Endodermal cell (in vitro differentiated cells): ENCODE measurements at places on chromosomes 4 and X. TPM values are rescaled to one million over a fixed set of nuclear protein-coding genes. Genes with fewer than 3 reads are reported as not detected.

Gene LDB2
- total RNA-seq, result 14.5 and 16.3 TPM in 2 replicates

Gene SCML2
- total RNA-seq, result 15.4 and 16.8 TPM in 2 replicates

Gene CCSER1
- 1.6 to 2.2 TPM (median 1.7 TPM) in 3 replicates for total RNA-seq

Gene GLRA3
- 0.21 TPM in 1 of 3 replicates, not detected in the others for total RNA-seq

Gene GAGE1
- not detected in 3 replicates for total RNA-seq

Gene PDCL2
- total RNA-seq, result not detected in 2 replicates

Gene SPACA5
- total RNA-seq, result not detected in 2 replicates

Gene KLKB1
- total RNA-seq, result 11.9 to 14.4 TPM (median 13.1 TPM) in 3 replicates

Gene PRDM5
- total RNA-seq, result 15.5 to 23.2 TPM (median 19.1 TPM) in 3 replicates

Gene DMRTC1
- total RNA-seq, result 0.31 to 0.36 TPM in 2 of 3 replicates, not detected in the other

Gene TEX13B
- total RNA-seq, result not detected in 3 replicates

Gene FHDC1
- 7.9 and 10.3 TPM in 2 replicates for total RNA-seq

Gene CXXC4
- total RNA-seq, result 6.9 to 13.2 TPM (median 12.4 TPM) in 3 replicates

Gene CXCL3
- total RNA-seq, result 2.9 to 9.8 TPM (median 3.5 TPM) in 3 replicates

- no peaks in the 10 kb centered on the region for H3K27me3 ChIP-seq
- H3K4me1 ChIP-seq, result no peaks in the 10 kb centered on the region
- H3K27ac ChIP-seq, result no peak overlapping the region
- DNase-seq, result no peak
- H3K4me3 ChIP-seq, result no peak overlapping the region
Observed at GRCh38 chrX:153957224-153957623, 12.8 kb upstream of the RENBP start.

- peaks cover 15% of the 10 kb centered on the region for H3K27me3 ChIP-seq
- H3K4me3 ChIP-seq, result no peak overlapping the region
- H3K4me1 ChIP-seq, result no peaks in the 10 kb centered on the region
Observed at GRCh38 chr4:138892483-138893407, 122.8 kb upstream of the NOCT start.

GRCh38 chrX:116824785-116825184 is 362.0 kb upstream of the CT83 start:
- H3K36me3 ChIP-seq, result no peaks in the 10 kb centered on the region
- no peaks in the 10 kb centered on the region for H3K4me1 ChIP-seq
- H3K27ac ChIP-seq, result no peak overlapping the region
- DNase-seq, result no peak
- H3K4me3 ChIP-seq, result no peak overlapping the region

DNA sequence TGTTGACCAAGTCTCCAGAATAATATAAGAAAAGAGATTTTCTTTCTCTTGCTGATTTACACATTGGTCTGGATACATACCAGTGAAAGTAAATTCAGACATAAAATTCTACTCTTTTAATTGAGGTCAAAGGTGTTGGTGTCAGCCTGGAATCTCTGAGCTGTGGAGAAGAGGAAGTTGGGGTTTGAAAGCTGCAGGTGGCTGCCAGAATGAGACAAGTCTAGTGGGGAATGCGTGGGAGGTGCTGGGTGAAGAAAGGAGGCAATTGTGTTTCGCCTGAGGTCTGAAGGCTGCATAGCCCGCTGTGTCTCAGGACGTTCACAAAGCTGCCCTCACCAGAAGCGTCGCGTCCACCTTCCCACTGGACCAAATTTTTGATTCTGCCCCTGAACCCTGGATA is 31.2 kb downstream of the PHEX start:
- peaks cover 5% of the 10 kb centered on the region for H3K27me3 ChIP-seq
- no peak overlapping the region for H3K27ac ChIP-seq
- DNase-seq, result no peak
- no peak overlapping the region for H3K4me3 ChIP-seq
- H3K36me3 ChIP-seq, result no peaks in the 10 kb centered on the region
- no peaks in the 10 kb centered on the region for H3K4me1 ChIP-seq

- DNase-seq, result no peak
- H3K36me3 ChIP-seq, result no peaks in the 10 kb centered on the region
- no peaks in the 10 kb centered on the region for H3K4me1 ChIP-seq
- H3K27ac ChIP-seq, result no peak overlapping the region
- no peaks in the 10 kb centered on the region for H3K27me3 ChIP-seq
- no peak overlapping the region for H3K4me3 ChIP-seq
Observed at GRCh38 chr4:126544276-126544675, 1088.5 kb upstream of the INTU start.

GRCh38 chr4:24002330-24002966 is 112.6 kb upstream of the PPARGC1A start:
- H3K36me3 ChIP-seq, result no peaks in the 10 kb centered on the region
- no peak overlapping the region for H3K27ac ChIP-seq
- peaks cover 19% of the 10 kb centered on the region for H3K4me1 ChIP-seq
- peaks cover 7% of the 10 kb centered on the region for H3K27me3 ChIP-seq
- DNase-seq, result no peak
- H3K4me3 ChIP-seq, result no peak overlapping the region

GRCh38 chr4:6020613-6021012 is 2.4 kb upstream of the C4orf50 start:
- no peak overlapping the region for H3K4me3 ChIP-seq
- H3K27me3 ChIP-seq, result no peaks in the 10 kb centered on the region
- no peak overlapping the region for H3K27ac ChIP-seq

DNA sequence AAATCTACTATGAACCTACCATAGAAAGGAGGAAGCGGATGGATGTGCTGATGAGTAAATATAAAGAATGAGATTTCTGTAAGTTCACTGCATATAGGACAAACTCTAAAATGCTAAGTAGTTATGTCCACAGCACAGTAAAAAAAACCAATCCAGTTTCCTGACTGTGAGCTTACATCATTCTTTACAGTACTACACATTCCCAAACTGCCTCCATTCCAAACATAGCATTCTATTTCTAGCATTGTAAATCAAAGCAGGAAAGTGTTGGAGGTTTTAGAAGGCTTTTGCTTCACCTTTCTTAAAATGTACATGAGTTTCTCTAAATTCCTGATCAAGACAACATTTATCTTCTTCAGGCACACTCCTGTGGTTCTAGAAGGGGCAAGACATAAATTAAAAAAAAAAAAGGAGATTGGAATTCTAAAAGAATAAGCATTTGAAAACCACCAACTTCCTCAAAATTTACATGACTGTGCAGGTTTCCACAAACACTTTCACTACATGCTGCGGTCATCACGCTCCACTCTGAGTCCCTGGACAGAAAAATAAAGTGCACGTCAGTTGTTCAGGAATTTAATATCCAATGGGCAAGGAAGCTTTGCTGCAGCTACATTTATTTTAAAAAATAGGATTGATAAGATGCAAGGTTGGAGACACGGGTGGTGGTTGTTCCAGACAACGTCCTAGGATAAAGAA is 297.6 kb upstream of the STS start:
- no peaks in the 10 kb centered on the region for H3K27me3 ChIP-seq
- H3K4me3 ChIP-seq, result no peak overlapping the region
- H3K36me3 ChIP-seq, result no peaks in the 10 kb centered on the region
- no peak overlapping the region for H3K27ac ChIP-seq
- no peak for DNase-seq

DNA sequence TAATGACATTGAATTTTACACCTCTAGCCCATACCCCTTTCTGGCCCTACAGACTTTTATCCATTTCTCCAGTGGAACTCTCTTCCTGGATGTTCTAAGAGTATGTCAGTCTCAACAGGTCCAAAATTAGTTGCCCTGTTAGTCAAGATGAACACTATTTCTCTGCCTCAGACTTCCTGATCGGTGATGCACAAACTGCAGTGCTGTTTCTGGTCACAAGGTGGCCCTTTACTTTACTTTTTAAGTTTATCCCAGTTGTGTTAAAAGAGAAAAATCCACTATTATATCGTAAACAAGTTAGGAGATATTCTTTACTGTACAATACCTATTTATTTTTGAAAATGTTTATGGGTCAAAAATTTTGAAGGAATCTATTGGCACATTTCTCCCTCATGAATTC is 13.1 kb downstream of the TCEAL7 start:
- H3K27me3 ChIP-seq, result no peaks in the 10 kb centered on the region
- peak; percentile 74 for DNase-seq
- no peak overlapping the region for H3K27ac ChIP-seq
- no peaks in the 10 kb centered on the region for H3K36me3 ChIP-seq
- no peak overlapping the region for H3K4me3 ChIP-seq
- no peaks in the 10 kb centered on the region for H3K4me1 ChIP-seq

DNA sequence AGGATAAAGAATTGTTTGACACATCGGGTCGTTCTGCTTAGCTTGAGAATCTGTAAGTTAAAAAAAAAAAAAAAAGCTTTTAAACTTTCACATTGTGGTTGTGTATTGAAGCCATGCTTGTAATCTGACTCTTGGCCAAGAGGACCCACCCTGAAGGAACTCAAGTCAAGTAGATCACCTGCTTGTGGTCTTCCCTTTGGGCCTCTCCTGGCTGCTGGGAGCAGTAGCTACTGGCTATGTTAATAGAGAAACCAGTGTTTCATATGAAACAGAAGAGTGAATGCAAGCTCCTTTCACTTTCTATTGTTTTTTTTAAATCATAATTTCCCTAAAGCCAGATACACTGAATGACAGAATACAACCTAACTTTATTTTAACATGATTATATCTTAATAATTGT is 402.4 kb upstream of the NDST4 start:
- no peak overlapping the region for H3K4me3 ChIP-seq
- H3K27ac ChIP-seq, result no peak overlapping the region

DNA sequence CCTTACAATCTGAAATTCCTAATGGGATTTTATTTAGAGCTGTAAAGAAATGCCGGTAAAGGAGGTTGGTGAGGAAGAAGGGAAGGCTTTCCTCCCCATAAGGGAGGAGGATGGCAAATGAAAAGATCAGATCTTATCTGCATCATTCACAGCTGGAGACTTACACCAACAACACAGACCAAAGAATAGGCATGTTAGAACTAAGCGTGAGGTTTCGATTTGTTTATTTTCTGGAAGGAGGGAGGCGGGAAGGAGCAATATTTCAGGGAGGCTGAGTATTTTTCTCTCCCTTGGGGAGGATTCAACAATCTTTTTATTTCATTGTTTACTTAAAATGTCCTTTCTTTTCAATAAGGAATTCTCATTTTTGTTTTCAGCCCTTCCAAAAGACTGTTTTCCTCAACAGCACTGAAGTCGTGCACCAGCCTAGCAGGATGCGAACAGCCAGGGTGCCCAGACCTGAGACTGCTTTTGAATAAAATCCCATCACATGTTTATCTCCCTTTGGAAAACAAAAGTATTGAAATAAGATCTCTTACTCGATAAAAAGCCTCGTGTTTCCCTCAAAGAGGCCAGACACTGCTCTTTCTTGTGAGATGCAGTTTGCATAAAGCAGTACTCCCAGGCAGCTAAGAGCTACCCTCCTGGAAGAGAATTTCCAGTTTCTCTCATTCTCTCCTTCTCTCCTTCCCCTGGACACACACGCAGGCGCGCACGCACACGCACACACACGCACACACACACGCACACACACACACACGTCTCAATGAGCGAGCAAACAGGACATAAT is 236.1 kb downstream of the MGST2 start:
- H3K4me1 ChIP-seq, result peaks cover 17% of the 10 kb centered on the region
- DNase-seq, result no peak
- peak overlapping the region; percentile 38 for H3K4me3 ChIP-seq
- H3K36me3 ChIP-seq, result peaks cover 26% of the 10 kb centered on the region
- peak overlapping the region; percentile 19 for H3K27ac ChIP-seq

GRCh38 chr4:148173397-148174017 is 268.7 kb downstream of the NR3C2 start:
- H3K4me1 ChIP-seq, result no peaks in the 10 kb centered on the region

DNA sequence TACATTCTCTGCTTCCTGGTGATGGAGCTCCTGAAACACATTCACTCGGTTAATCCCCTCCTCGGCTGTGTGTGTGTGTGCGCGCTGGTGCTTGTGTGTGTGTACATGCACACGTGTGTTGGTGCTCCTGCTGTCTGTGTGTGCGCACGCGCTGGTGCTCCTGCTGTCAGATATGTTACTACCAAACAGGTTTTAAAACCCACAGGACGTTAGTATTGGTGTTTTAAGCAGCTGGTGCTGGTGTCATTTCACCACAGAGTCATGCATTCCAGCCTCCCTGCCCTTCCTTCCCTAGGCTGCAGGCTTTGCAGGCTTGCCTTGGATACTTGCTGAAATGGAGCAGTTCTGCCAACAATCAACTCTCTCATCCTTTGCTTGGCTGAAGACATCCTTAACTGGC is 48.1 kb upstream of the CPLX1 start:
- no peaks in the 10 kb centered on the region for H3K4me1 ChIP-seq
- H3K27me3 ChIP-seq, result no peaks in the 10 kb centered on the region
- peaks cover 42% of the 10 kb centered on the region for H3K36me3 ChIP-seq

DNA sequence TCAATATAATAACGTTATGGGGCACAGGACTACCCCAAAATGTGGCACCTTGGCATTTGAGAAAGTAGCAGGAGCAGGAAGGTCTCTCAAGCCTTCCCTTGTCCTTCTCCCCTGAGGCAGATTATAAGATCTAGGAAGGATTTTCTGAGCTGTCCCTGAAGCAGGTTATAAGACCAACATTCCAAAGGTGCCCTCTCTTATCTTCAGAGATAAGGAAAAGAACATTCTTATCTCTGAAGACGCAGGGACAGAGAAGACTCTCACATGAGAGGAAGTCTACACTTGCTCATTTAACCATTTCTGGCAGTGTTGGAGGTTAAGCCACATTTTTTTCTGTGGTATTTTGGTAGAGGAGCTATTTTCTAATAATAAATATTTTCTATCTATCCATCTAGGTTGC is 437.9 kb upstream of the MAOA start:
- DNase-seq, result no peak
- H3K36me3 ChIP-seq, result no peaks in the 10 kb centered on the region
- H3K27ac ChIP-seq, result no peak overlapping the region
- no peaks in the 10 kb centered on the region for H3K4me1 ChIP-seq

DNA sequence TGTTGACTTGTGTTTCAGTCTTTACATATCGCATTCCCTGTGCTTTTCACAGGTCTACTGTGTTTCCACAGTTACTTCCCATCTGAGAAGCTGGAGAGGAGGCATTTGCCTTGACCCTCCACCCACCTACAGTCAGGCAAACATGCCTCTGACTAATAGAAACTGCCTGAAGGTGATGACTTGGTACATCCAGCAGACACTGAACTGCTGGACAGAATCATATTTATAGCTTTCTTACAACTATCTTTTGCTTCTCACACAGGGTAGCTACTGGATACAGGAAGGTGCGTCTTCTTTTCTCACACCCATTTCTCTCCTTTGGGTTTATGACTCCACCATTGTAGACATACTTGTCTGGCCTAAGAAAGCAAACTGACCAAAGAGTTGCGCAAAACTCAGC is 58.0 kb downstream of the VGLL1 start:
- no peaks in the 10 kb centered on the region for H3K27me3 ChIP-seq
- no peaks in the 10 kb centered on the region for H3K36me3 ChIP-seq
- no peak overlapping the region for H3K27ac ChIP-seq
- no peak for DNase-seq
- H3K4me1 ChIP-seq, result peaks cover 7% of the 10 kb centered on the region
- H3K4me3 ChIP-seq, result no peak overlapping the region

- no peaks in the 10 kb centered on the region for H3K4me1 ChIP-seq
- no peak overlapping the region for H3K27ac ChIP-seq
- DNase-seq, result no peak
- no peaks in the 10 kb centered on the region for H3K27me3 ChIP-seq
- no peaks in the 10 kb centered on the region for H3K36me3 ChIP-seq
Observed at GRCh38 chr4:85720735-85721134, 245.8 kb downstream of the ARHGAP24 start.
